Amniotic stem cell (primary cell): ENCODE measurements at places on chromosomes 4 and X.

DNA sequence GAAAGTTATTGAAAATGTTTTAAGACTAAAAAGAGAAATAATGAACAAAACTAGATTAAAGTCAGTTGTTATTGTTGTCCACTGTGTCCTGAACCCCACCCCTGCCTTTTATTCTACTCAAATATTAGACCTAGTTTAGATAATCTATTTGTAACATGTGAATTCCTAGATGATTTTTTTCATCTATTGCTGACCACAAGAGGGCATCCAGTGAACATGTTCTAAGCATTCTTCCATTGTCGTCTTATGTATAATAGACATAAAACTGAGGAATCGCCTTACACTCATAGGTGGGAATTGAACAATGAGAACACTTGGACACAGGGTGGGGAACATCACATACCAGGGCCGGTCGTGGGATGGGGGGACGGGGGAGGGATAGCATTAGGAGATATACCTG is 36.4 kb upstream of the HPRT1 start:
- no peak for DNase-seq

GRCh38 chrX:8049827-8050226 is 121.2 kb downstream of the VCX2 start:
- DNase-seq = no peak

DNA sequence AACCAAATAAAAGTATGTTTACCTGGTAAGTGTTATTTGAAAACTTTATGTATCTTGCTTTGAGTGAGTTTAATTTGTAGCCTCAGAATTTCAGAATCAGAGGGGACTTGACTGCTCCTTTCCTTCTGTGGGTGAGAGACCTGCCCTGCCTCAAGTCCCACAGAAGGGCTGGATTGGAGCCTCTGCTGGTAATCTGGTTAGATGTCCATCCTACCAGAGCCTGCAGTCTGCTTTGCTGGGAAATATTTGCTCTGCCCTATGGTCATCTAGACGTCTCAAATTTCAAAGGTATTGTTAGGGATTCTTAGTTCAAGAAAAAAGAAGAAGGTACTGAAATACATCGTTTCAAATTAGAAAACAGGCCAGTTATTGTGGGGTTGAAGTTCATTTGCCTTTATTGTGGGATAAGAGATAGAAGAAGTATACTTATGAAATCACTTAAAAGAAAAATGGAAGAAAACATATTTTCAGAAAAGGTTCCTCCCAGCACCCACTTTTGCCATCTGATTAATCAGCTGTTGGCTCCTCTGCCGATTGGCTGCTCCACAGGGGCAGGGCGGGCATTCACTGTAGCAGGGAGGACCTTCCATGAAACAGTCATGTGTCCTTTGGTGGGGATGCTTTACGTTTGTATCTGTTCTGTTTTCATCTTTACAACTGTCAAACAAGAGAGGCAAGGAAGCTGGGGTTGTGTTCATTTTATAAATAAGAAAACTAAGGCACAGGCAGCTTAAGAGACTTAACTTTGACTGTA is 73.3 kb upstream of the TLR2 start:
- no peak for DNase-seq

DNA sequence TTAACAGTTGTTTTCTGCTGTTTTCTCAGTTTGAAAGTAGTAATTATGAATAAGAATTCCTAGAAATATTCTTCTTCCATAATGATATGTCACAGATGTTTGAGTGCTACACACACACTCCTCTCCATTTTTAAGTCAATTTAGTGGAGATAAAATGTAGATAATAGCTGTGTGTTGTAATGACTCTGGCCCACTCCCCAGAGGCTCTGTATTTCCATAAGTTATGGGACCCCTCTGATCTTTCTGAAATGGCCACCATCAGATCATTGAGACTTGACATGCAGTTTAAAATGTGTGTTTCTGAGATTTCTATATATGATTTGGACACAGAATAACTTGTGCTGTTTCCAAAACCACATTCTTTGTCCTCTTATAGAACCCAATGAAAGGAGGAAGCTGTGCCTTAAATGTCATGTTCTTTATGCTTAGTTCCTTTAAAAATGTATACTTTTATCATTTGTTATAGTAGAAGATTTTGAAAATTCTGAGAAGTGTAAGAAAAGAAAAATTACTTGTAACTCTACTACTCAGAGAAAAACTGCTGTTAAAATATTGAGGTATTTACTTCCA is 46.4 kb downstream of the GAB1 start:
- no peak for DNase-seq

DNA sequence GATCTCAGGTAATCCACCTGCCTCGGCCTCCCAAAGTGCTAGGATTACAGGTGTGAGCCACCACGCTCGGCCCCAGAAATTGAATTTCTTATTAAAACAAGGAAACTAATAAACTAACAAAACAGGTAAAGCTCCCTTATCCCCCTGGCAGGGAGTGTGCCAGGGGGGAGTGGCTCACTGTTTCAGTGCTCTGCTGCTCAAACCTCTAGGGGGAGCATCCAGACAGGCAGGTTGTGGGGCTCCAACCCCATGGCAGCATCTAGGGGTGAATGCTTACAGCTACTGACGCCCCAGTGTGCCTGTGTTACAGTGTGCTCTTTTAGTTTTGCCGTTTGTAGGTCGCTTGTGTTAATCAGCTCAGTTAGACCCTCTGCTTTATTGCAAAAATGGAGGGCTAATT is 605.0 kb downstream of the GABRG1 start:
- DNase-seq = no peak

DNA sequence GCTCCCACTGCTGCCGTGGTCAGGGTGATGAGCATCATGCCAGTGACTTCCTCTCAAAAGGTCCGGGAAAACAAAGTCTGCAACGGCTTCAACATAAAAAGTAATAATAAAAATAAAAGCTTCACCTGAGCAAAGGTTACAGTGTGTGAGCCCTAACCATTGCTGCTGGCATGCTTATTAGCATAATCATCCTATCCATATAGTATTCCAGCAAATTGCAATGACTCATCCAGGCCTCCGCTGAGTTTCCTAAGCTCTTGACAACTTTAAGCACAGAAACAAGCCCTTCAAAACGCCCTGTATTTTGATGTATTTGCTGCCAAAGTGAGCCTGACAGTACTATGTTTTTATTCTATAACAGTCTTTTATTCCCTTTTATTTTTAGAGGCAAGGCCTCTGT is 100.5 kb downstream of the AASDH start:
- no peak for DNase-seq

- no peak for DNase-seq
Measured at GRCh38 chrX:12771445-12772069, 19.7 kb upstream of the PRPS2 start.

DNA sequence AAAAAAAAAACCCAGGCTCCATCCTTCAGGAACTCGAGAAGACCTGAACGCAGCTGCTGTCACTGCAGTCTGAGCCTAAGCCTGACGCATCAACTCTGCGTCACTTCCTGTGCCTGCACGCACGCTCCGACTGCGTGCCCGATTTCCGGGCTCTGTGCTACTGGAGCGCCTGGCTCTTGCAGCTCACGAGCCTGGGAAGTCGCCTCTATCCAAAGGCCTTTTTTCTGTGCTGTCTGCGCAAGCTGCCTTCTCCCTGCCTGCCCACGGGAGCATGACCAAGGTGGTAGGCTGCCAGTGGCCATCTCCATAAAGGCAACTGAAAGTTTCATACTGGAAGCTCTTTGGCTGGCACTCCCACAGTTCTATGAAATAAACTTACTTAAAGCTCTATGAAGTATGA is 9.9 kb upstream of the GASK1B start:
- no peak for DNase-seq

GRCh38 chr4:5893004-5893580 is at the start of gene CRMP1:
CRMP1 (minus strand) TSS chr4:5893086; CDS start chr4:5892969, 117 bp downstream.
- no peak for DNase-seq

DNA sequence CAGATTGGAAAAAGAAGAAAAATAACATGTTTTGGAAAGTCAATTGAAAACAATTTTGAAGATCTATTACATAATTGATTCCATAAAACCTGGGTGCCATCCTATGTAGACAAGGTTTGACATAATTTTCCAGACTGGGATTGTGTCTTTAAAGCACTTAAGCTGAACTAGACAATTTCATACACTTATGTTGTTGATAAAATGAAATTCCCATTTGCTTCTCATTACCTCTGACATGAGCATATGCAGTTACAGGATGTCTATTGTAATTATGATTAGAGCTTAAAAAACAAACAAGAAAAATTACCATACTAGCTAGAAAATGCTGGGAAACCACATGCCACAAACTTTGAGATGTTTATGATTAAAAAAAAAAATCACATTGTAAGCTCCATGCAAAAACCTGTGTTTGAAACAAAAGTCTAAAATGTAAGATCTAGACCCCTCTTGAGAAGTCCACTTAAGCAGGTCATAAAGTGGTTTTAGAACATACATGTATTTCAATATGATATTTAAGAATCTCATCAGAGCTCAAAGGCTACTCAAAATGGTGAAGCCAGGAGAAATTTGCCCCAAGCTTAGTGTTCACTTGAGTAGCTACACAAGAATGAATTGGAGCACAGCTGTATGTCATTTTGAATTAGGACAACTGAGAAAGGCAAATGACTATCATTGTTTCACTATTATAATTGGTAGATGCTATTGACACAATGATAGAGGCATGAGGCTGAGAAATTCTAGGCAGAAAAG is 181.1 kb upstream of the PABPC4L start:
- no peak for DNase-seq

DNA sequence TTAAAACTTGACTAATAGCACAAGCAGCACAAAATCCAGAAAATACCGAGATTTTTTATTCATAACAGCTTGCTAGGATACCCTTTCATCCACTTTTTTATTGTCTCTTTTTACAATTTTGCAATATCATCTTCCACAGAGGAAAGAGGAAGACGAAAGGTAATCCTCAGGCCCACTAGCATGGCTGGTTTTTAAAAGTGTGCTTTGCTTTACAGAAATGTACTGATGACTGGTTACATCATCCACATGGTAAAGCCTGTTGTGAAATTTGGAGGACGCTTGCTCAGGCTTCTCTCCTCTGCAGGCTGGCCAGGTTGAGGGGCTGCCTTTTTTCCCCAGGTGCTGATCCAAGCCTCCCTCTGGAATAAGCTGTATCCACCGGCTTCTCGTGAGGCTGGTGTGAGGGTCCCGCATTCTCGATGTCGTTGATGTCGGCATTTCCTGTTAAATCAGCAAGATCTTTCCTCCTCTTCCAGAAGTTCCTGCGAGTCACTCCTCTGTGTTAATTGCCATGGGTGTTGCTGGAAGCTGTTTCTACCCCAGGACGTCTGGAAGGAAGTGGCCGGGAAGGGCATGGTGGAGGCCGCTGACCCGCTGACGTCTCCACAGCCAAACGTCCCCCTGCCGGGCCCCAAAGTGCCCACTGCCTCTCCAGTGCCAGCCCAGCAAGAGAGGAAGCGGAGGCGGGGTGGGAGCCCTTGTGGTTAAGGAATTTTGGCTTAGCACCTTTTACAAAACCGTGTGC is 5.8 kb upstream of the DGKQ start:
- DNase-seq = no peak

- no peak for DNase-seq
Measured at GRCh38 chr4:40722576-40723161, 27.1 kb upstream of the NSUN7 start.
